ENCODE measurements at places on chromosomes 6 and 20. TPM values are rescaled to one million over a fixed set of nuclear protein-coding genes. Genes with fewer than 3 reads are reported as not detected.

DNA sequence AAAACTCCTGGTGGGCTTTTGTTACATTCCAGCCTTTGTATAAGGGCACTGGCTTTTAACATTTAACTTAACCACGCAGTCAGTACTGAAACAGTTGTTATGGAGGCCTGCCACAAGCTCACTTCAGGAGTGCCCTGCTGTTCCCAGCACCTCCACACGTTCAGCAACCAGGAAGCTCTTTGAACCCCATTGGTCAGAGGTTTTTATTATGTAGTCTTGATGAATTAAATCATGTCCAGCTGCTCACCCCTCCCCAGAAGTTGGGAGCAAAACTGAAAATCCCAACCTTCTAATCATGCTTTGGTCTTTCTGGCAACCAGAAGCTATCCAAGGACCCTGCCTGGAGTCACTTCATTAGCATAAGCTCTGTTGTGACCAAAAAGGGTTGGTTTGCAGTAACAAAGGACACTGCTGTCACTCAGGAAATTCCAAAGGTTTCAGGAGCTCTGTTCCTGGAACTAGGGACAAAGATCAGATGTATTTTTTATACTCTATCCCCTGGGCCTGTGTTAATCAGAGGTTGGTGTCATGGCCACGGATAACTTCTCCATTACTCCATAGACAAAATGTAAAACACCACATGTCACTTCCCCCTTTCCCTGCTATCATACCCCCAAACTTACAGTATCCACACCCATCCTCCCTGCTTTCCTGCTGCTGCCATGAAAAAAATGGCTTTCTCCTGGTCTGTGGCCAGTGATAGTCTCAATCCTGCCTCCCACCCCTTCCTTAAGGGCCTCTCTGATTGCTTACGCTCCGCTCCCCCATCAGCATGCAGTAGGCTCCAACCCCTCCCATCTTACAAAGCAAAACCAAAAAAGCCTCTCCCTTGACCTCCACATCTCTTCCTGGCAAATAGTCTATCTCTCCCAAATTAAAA, 3.1 kb downstream of the ARMC12 start:
- DNase-seq: no peak

PABPC1L gene
- total RNA-seq: 15.7 TPM

- no peak for DNase-seq
These were observed 4.1 kb downstream of the MAP1LC3A start for GRCh38 chr20:34562641-34563040.

GRCh38 chr6:77322604-77323003, 140.7 kb downstream of the HTR1B start:
- DNase-seq: no peak

DNA sequence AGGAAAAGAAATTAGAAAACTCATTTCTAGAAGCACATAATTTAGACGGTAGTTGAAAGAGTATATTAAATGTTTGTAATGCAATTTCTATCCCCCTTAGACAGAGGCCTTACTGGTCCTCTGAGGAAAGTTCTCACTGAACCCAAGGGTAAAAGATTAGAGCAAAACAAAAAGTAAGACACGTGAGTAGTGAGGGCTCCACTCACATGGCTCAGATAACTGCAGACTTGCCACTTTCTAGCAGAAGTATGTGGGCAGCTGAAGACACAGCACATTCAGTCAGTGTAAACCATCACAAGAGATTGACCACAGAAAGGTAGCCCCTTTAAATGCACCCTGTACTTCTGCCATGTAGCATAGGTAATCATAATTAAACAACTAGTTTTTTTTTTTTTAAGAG, 193.8 kb downstream of the BTBD9 start:
- DNase-seq: no peak

- no peak for DNase-seq
These were observed 82.6 kb downstream of the CDC5L start for GRCh38 chr6:44470115-44470464.

DNA sequence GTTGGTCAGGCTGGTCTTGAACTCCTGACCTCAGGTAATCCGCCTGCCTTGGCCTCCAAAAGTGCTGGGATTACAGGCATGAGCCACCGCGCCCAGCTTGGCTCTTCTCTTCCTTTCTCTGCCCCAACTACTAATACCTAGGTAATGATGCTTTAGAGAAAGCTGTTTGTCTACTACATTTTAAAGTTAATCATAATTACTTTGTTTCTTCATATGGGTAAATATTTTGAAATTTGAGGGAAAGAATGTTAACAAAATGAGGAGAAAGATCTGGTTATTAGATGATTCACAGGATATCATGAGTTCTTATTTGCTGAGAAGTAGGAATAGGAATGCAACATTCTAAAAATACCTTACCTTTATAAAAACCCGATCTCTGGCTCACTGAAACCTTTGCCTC, 18.4 kb upstream of the PTPRK start:
- no peak for DNase-seq

ANKRD66 gene
- not detected for total RNA-seq

BHLHE23 gene
- not detected for total RNA-seq

SMLR1 gene
- not detected for total RNA-seq

GRCh38 chr6:106511288-106512047, 117.8 kb downstream of the RTN4IP1 start:
- DNase-seq: peak; percentile 84

GRCh38 chr20:24370249-24370648, 99.2 kb upstream of the SYNDIG1 start:
- no peak for DNase-seq

HLA-A gene
- total RNA-seq: 1,087 TPM

GRCh38 chr6:53741034-53741823, 53.6 kb upstream of the LRRC1 start:
- no peak for DNase-seq

CYP24A1 gene
- 3.1 TPM for total RNA-seq

- no peak for DNase-seq
These were observed 26.8 kb downstream of the SERPINB6 start for GRCh38 chr6:2944405-2945152.

- no peak for DNase-seq
These were observed 75.4 kb upstream of the ADGRB3 start for GRCh38 chr6:68559716-68560115.

GRCh38 chr6:25606151-25606550, 45.9 kb upstream of the SCGN start:
- DNase-seq: peak; percentile 25

DNA sequence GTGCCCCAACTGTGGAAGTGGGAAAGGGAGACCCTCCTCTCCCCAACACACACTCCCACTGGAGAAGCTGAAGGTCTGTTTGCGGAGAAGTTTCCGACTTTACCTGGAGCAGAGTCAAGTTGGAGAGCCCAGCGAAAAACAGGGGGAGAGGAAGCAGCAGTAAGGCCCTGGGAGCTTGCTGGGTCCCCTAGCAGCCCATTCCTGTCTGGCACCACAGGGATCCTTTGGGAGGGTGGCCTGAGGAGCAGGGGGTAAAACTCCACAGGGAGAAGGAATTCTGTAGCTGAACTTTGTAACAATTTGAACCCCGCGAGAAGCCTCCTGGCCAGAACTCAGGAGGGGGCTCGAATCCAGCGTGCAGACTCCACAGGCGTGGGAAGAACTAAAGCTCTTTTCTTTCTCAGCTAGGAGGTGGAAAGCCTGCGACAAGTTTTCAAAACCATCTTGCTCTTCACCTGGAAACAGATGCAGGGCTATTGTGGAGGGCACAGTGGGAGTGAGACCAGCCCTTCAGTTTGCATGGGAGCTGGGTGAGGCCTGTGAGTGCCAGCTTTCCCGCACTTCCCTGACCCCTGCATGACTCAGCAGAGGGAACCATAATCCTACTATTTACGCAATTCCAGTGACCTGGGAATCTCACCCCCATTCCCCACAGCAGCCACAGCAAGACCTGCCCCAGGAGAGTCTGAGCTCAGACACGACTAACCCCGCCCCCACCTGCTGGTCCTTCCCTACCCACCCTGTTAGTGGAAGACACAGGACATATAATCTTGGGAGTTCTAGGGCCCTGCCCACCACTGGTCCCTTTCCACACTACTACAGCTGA, 25.8 kb downstream of the SERPINB9 start:
- no peak for DNase-seq

DNA sequence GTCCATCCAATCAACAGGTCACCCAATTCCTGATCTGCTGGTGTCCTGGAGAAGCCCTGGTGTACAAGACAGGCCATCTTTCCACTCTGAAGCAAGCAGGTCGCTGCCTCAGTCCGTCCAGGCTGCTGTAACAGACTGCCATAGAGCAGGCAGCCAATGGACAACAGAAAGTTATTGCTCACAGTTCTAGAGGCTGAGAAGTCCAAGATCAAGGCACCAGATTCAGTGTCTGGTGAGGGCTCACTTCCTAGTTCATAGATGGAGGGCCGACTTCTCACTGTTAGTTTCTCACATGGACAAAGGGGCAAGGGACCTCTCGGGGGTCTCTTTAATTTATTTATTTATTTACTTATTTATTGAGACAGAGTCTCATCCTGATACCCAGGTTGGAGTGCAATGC, 74.8 kb downstream of the CD24 start:
- no peak for DNase-seq

GGTLC1 gene
- total RNA-seq: 65.2 TPM

DNA sequence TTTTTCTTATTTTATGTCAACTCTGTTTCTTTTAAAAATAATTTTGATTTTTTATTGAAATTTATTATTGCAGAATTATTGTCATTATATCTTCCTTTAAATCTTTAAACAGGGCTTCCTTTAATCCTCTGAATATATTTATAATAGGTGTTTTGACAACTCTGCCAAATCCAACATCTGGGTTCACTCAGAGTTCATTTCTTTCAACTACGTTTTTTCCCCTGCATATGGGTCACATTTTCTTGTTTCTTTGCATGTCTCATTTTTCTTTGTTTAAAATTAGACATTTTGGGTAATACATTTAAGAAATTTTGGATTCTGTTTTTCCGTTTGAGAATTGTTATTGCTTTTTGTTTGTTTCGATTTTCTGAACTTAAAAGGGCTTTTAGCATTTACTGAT, 655.1 kb upstream of the CITED2 start:
- DNase-seq: no peak

GRCh38 chr6:81834141-81834681, 81.7 kb upstream of the TENT5A start:
- DNase-seq: no peak

DNA sequence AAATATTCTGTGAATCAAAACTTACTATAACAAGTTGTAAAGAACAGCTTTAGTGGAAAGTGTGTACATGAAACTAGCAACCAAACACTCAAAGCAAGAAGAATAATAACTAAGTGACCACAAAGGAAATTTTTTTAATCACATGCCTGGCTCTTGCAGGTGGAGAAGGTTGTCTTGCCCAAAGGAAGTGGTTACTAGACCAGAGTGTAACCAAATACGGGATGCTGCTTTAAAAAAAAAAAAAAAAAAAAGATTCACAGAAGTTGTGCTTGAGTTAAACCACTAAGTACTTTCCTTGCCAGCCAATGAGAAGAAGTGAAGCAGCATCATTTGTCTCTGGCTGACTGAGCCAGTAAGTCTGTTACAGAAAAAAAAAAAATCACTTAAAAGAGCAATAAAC, 19.1 kb upstream of the HLA-DQB1 start:
- peak; percentile 25 for DNase-seq

DNA sequence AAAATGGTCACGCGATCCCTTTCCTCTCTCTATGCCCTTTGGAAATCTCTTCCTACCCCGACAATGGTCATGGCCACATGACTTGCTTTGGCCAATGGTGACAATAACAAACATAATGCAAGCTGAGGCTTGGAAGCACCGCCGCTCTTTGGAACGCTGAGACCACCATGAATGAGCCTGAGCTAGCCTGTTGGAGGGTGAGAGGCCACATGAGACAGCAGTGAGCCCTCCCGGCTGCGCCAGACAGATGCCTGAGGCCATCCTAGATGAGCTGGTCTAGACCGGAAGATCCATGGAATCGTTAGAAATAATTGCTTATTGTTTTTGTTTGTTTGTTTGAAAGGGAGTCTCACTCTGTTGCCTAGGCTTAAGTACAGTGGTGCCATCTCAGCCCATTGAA, 64.2 kb downstream of the STK35 start:
- no peak for DNase-seq

GRCh38 chr20:51484141-51484815, 58.2 kb downstream of the NFATC2 start:
- no peak for DNase-seq

GRCh38 chr6:26159357-26160273, 72.4 kb downstream of the HFE start:
- DNase-seq: no peak

C6orf120 gene
- 27.1 TPM for total RNA-seq

DNA sequence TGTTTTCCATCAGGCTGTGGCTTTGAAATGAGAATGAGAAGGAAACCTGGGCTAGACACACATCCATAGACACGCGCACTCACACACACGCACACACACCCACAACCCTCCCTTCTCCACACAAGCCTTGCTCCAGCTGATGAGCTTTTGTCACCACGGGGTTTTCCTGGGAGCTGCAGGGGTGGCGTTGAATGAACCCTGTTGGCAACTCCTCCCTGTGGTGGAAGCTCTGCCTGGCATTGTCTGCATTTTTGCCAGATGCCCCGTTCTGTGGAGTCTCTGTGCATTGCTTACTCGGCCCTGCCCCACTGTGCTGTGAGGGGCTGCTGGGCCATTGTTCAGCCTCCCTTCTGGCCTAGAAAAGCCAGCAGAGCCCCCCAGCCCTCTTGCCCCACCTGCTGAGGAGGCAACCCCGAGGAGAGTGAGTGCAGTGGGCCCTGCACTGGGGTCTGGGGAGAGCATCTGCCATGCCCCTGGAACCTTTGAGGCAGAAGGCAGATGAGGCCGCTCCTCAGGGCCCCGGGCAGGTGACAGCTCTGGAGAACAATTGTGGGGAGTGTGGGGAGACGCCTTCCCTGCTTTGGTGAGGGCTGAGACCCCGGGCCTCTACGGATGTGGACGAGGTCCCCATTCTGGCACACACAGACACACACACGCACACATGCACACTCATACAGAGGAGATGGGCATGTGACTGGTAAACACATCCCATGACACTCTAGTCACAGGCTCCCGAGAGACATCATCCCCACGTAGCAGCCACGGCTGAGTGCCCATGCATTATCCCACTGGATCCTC, 9.9 kb downstream of the ADIG start:
- no peak for DNase-seq

DNA sequence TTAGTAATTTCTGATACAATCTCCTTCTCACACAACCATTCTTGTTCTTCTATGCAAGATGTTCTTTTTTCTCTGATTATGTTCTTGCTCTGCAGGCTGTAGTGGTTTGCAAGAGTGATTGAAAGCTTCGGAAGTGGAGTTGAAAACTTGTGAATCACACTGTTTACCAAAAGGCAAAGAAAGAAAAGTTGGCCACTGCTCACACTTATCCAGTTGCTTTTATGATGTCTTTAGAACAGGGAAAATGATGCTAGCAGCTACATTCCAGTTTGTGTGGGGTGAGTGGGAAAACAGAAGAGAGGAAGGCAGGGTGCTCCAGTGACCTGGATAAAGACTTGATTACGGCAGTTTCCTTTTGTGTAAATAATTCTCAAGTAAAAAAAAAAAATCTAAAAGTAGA, 583.3 kb downstream of the TENT5A start:
- DNase-seq: no peak

- no peak for DNase-seq
These were observed 183.4 kb downstream of the ALDH8A1 start for GRCh38 chr6:134766497-134766896.
